ENCODE measurements at places on chromosomes 4 and X.

DNA sequence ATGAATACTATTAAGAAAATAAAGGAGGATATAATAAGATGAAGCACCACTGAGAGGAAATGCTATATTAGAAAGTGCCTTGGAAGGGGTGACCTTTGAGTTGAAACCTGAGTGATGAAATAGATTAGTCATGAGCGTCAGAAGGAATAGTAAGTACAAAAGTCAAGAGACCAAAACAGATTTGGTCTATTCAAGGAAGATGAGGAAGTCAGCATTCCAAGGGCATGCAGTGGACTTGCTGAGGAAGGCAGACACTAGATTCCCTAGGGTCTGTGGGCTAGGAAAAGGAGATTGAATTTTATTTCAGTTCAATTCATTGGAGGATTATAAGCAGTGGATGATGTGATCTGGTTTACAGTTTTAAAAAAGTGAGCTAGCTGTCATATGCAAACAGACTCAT is 73.0 kb upstream of the WDFY3 start:
- H3K36me3 ChIP-seq, result no peaks in the 10 kb centered on the region
- no peak overlapping the region for H3K4me3 ChIP-seq
- DNase-seq, result no peak
- H3K27ac ChIP-seq, result no peak overlapping the region
- H3K27me3 ChIP-seq, result no peaks in the 10 kb centered on the region
- no peaks in the 10 kb centered on the region for H3K4me1 ChIP-seq

GRCh38 chr4:83252782-83253405 is 31.7 kb downstream of the COQ2 start:
- H3K27me3 ChIP-seq, result no peaks in the 10 kb centered on the region
- no peak overlapping the region for H3K27ac ChIP-seq
- H3K4me3 ChIP-seq, result no peak overlapping the region

DNA sequence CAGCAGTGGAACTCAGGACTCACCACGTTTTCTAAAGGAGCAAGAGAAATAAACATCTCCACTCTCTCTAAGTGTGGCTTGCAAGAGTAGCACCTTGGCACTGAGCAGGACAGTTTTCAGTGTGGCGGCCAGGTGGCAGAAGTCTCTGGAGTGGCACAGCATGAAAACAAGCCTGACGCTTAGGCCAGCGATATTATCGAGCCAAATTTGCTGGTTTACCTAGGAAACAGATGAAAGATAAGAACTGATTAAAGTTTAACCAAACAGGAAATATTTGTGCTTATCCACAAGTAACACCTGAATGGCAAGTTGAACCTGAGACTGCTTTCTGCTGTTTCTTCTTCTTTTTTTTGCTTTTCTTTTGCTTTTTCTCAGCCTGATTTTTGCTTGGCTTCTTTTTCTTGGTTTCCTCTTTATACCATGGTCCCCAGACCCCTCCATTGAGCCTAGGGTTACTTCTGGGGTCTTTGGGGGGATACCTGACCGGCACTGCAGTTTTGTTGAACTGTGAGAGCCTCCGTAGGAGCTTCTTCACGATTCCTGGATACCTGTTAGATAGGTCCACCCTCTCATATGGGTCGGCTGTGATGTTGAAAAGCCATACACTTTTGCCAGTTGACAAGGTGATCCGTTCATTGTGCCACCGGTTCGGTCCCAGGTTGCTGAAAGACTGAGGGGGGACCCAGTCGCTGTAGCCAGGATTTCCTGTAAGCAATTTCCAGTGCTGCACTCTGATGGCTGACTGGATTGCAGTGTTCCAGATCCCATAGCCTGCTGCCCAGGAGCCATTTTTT is 77.3 kb downstream of the ARSJ start:
- H3K4me3 ChIP-seq, result no peak overlapping the region
- H3K4me1 ChIP-seq, result no peaks in the 10 kb centered on the region
- no peaks in the 10 kb centered on the region for H3K36me3 ChIP-seq

DNA sequence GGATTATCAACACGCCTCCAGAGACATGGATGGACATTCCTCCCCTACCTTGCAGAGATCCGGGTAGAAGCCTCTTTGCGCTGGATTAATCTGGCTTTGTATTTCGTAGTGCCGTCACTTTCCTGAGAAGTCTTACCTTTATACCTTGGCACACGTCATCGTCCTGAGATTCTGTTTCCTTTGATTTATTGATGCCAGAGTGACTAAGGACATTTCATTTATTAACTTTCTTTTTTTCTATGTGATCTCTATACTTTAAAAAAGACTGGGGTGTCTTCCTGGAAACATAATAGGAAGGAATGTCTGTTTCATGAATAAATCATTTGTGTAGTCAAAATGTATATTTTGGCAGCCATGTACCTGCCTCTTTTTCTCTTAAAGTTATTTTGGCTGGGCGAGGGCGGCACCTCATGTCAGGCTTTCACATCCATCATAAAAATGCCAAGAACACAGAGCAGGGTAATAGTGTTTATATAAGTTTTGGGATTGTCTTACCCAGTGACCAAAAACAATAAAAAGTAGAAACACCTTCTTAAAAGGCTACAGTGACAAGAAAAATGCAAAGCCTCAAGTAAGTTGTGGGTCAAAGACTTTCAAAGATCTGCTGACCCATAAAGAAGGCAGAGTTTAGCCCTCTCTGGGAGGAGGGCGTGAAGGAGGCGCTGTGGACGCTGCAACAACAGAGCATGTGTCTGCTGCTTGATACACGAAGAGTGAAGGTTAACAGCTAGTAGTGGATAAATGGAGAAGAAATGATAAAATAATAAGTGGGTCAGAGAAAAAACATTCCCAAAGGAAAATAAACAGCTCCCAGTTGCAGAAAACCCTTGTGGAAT is 124.4 kb downstream of the SHROOM3 start:
- no peak for DNase-seq
- no peaks in the 10 kb centered on the region for H3K4me1 ChIP-seq
- no peaks in the 10 kb centered on the region for H3K27me3 ChIP-seq
- H3K36me3 ChIP-seq, result no peaks in the 10 kb centered on the region

DNA sequence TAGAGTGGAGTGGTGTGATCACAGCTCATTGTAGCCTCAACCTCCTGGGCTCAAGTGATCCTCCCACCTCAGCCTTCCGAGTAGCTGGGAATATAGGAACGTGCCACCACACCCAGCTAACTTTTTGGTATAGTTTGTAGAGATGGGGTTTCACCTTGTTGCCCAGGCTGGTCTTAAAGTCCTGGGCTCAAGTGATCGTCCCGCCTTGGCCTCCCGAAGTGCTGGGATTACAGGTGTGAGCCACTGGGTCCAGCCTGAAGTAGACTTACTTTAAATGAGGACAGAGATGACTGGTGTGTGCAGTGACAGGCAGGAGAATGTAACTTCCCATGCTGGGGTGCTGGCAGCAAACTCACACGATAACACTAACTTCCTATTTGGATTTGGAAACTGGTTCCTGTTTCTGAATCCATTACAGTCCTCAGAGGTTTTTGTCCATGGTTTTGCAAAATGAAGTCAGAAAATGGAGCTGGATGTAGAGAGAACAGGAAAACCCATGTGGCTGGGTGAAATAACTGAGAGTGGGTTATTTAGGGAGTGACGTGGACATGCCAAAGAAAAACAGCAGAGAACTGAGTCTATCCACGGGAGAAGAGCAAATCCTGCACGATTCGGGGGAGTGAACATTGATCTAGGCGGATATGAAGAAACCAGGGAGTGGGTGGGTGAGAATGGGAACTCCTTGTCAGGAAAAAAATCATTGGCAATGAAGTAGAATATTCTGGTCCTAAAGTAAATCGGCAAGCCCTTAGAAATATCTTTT is 95.6 kb downstream of the GATB start:
- H3K27ac ChIP-seq, result no peak overlapping the region
- H3K4me3 ChIP-seq, result no peak overlapping the region
- H3K4me1 ChIP-seq, result no peaks in the 10 kb centered on the region
- no peak for DNase-seq
- H3K27me3 ChIP-seq, result no peaks in the 10 kb centered on the region

All from esophagus squamous epithelium (tissue), 5 donors.